ENCODE measurements at places on chromosomes 16 and 17.

DNA sequence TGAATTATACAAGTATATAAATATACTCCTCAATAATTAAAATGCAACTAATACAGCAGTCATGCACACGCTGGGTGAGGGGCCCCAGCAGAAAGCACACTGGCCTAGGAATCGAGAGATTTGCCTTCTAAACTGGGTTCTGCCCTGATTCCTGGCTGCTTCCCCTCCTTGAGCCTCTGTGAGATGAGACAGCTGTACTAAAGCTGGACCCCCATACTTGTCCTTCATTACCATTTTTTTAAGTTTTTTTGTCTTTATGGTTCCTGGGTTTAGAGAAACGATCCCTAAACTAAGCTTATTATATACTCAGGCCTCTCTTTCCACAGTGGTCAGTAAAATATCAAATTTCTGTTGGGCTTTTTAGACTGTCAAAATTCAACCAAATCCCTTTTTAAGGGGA lies 195.1 kb upstream of the DYNLRB2 start:
- no peak for DNase-seq

GRCh38 chr16:19230575-19230974 lies 55.0 kb upstream of the CLEC19A start:
- DNase-seq: no peak

- no peak for DNase-seq
Observed at GRCh38 chr16:2244926-2245795, 6.2 kb downstream of the ECI1 start.

DNA sequence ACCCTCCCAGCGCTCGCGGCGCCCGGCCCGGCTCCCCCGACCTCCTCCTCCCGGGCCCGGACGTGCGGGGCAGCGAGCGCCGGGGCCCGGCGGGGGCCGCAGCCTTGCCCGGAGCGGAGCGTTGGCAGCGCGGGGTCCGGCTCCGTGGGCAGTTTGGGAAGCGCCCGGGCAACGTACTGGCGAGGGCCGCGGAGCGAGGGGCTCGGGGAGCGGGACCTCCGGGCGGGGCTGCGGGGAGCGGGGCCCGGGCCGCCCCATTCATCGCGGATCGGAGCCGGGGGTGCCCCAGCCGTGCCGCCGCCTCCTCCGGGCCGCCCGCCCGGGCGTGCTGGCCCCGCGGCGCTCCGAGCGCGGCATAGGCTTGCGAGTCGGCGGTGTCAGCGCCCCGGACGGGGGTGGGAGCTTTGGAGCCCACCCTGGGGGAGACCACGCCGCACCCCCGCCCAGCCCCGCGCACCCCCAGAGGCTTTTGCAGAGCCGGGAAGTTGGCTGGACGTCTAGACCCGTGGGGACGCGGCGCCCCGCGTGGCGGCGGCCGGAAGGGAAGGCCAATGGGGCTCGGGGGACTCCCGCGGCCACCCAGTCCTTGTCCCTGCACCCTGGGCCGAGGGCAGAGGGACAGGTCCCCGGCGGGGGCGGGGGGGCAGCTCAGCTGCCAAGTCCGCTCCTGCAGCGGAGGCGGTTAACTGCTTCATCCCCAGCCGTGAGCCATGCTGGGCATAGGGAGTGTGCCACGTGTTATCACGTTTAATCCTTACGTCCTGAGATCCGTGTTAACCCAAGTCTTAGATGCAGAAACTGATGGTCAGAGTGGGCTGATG lies 852 bp downstream of the ZNF469 start:
- no peak for DNase-seq

- DNase-seq: no peak
Observed at GRCh38 chr17:70654706-70655105, 485.4 kb downstream of the KCNJ2 start.

DNA sequence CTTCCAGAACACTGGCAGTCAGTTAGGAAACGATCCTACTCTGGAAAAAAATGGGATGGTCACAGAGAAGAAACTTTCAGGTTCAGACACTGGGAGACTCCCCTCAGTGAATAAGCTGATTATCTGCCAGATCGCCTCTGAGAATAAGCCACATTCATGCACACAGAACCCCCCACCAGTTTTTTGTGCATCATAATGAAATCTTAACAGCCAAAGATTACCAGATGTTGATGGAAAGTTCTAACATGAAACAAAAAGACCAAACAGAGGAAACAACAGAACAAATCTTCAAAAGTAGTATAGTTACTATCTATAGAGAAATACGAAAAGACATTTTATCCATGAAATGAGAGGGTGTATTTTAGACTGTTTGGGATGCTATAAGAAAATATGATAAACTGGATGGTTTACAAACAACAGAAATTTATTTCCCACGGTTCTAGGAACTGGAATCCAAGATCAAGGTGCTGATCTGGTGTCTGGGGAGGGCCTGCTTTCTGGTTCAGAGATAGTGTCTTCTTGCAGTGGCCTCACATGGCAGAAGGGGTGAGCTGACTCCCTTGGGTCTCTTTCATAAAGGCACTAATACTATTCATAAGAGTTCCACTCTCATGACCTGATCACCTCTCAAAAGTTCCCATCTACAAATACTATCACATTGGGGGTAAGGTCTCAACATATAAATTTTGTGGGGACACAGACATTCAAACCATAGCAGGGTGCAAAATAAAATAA lies 8.0 kb upstream of the AMZ2 start:
- no peak for DNase-seq

DNA sequence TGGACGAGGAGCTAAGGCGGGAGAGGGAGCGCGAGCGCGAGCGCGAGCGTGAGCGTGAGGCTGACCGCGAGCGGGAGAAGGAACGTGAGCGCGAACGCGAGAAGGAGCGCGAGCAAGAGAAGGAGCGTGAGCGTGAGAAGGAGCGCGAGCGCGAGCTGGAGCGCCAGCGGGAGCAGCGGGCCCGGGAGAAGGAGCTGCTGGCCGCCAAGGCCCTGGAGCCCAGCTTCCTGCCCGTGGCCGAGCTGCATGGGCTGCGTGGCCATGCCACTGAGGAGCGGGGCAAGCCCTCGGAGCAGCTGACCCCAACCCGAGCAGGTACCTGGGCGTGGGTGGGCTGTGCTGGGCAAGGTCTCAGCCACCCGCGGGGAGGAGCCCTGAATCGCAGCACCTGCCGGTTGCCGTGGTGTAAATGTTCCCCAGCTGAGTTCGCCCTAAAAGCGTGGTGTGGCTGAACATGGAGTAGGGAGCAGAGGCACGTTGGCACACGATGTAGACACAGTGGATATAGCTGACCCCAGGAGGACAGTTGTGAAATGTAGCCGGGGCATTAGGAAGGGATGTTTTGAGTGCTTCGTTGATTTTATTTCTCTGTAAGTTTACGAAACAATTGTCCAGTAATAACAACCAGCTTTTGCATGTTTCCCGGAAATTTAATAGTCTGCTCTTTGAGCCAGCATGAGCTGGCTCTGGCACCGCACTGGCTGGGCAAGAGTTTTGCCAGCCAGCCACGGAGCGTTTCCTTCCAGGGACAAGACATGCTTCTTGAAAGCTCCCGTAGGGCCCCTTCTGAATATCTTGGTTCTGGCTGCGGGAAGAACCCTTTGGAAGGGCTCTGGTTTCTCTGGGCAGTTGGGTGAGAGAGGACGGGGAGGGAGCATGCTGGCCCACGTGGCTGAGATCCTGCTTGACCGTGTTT lies 32.1 kb downstream of the GINS2 start:
- no peak for DNase-seq

DNA sequence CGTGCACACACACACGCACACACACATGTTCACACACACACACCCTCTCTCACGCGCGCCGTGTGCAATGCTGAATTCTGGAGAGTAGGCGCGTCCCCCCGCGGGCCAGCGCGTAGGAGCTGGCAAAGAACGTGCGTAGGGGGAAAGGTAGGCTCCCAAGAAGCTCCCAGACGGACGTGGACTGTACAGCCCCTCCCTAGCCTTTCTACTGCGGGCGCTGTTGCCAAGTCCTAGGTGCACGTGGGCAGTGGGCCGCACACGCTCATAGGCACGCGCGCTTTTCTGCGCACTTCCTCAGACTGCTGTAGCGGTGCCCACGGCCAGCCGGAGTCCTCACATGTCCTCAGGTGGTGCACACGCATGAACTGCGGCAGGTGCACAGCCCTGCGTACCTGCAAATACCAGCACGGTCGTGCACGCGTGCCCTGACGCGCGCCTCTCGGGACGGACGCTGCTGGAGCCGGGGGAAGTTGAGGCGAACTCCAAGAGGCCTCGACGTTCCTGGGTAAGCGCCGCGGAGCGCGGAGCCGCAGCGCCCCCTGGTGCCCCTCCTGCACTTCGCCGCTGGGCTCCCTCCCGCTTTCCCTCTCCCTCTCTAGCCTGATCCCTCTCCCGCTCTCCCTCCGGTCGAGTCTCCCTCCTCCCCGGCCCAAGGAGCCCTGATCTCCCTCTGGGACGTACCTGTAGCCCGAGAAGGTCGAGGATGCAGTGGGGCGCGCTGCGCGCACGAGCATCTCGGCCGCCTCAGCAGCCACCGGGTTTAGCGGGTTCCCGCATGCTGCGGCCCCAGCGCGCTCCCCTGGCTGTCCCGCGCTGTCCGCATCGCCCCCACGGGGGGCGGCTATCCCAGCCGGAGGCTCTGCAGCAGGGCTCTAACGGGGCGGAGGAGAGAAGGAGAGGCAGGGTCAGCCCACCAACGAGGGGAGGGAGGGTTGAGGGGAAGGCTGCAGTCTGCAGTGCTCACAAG lies 749 bp downstream of the GRIN2A start:
- DNase-seq: peak; percentile 56

GRCh38 chr17:80774643-80775281 lies 216.9 kb upstream of the CHMP6 start:
- no peak for DNase-seq

DNA sequence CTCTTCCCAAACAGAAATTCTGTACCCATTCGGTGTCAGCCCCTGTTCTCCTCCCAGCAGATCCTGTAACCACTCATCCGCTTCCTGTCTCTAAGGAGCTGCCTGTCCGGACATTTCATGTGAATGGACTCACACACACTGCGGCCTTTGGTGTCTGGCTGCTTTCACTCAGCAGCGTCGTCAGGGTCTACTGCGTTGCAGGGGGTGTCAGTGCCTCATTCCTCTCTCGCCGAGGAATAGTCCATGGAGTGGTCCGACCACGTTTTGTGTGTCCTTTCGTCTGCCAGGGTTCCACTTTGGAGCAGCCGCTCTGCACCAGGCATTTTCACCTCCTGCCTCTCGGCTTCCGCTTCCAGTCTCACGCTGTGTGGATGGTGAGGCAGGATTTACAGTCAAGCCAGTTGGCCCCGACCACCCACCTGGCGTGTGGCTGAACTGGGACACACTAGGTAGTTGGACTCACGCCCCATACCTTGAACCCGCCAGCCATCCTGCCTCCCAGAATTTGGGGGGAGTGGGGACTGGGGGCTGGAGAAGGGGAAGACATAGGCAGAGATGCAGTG lies 188.2 kb upstream of the CIBAR2 start:
- no peak for DNase-seq

GRCh38 chr17:54882950-54883349 lies 17.7 kb upstream of the TOM1L1 start:
- no peak for DNase-seq

DNA sequence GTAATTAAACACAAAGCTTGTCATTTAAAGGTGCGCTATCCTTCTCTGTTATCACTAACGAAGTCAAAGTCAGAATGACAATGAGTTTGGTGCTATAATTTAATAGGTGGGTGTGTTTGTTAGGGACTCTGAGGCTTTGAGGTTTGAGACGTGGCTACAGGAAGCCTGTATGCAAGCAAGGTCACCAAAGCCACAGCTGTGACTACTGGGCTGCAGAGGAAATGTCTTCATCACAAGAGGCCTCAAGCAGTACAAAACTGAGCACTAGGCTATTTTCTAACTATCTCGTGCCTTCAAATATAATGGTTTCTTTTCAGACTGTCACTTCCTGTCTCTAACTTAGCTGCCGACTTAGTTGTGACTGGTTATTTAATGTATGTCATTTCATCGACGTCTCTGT lies 141.2 kb downstream of the AATF start:
- DNase-seq: peak; percentile 57

GRCh38 chr17:45220079-45220478 lies 1.6 kb upstream of the FMNL1 start:
- DNase-seq: no peak

DNA sequence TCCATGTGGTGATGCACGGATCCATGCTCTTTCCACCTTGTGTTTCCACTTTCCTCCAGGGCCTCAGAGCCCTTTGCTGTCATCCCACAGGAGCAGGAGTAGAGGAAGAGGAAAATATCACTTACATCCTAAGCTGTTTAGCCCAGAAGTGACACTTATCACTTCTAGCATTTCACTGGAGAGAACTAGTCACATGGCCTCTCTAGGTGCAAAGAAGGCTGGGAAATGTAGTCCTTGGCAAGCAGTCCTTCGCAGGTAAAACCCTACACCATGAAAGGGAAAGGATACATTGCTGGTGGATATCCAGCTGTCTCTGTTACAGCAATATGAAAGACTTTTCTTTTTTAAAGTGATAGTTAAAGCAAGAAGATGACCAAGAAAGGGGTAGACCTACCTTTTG lies 185.9 kb downstream of the RGS9 start:
- DNase-seq: no peak

- no peak for DNase-seq
Observed at GRCh38 chr17:80397034-80397387, 18.0 kb upstream of the ENDOV start.

GRCh38 chr16:15398618-15399316 lies 3.2 kb downstream of the MPV17L start:
- no peak for DNase-seq

- DNase-seq: no peak
Observed at GRCh38 chr16:81571592-81572385, 127.2 kb downstream of the CMIP start.

DNA sequence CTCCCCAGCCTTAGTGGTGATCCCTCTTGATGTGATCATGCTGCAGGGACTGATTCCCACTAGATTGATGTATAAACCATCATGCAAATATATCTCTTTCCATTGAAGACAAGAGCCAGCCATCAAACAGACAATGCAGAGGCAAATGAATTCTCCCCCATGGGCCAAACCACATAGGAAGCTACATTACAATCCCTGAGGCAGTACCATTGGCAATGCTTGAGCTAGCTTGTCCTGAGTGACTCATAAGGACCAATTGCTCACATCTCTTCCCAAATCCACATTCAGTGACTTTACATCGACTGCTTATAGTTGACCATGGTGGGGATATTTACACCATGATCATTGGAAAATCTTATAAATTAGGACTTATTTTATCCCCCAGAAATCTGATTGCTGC lies 242.2 kb downstream of the SHISA9 start:
- no peak for DNase-seq

DNA sequence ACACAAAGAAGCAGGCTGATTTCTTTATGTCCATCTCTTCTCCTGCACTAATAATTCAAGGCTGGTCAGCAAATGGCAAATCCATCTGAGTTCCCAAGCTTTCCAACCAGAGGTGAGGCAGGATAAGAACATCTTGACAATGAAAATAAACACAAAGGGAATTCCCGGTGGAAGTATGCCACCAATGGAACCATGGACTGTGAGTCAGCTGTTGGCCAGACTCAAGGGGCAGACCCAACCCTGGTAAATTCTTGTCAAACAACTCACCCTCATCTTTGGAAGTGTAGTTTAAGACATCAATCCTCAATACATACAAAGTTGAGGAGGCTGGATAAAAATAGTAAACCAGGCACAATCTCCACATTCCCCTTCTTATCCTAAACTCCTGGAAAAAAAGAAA lies 74.3 kb upstream of the CES5A start:
- DNase-seq: no peak

Measured in NCI-H748 treated with DMSO at 0.1 percent for 48 hours (cell line).